ENCODE measurements at places on chromosomes 1 and 21.

DNA sequence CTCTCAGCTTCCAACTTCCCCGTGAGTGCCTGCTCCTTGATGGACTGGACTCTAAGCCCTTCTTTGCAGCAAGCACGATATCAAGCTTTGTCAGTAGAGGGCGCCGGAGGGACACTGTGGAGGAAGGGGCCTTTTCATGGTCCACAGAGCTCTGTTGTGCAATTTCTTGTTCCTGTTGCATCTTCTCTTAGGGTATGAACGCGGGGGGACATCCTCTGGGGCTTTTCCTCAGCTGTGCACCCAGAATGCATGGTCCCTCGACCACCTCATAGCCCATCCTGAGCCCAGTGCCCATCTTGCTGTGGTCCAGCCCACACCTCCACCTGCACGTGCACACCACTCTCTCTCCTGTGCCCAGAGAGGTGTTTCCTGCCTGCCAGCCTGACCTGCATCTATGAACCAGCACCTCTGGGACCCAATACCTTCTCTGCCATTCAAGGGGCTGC lies 556.8 kb downstream of the PTPRU start:
- DNase-seq: peak; percentile 68

- no peak for DNase-seq
These were observed 2.7 kb upstream of the RUNX3 start for GRCh38 chr1:24932725-24933294.

DNA sequence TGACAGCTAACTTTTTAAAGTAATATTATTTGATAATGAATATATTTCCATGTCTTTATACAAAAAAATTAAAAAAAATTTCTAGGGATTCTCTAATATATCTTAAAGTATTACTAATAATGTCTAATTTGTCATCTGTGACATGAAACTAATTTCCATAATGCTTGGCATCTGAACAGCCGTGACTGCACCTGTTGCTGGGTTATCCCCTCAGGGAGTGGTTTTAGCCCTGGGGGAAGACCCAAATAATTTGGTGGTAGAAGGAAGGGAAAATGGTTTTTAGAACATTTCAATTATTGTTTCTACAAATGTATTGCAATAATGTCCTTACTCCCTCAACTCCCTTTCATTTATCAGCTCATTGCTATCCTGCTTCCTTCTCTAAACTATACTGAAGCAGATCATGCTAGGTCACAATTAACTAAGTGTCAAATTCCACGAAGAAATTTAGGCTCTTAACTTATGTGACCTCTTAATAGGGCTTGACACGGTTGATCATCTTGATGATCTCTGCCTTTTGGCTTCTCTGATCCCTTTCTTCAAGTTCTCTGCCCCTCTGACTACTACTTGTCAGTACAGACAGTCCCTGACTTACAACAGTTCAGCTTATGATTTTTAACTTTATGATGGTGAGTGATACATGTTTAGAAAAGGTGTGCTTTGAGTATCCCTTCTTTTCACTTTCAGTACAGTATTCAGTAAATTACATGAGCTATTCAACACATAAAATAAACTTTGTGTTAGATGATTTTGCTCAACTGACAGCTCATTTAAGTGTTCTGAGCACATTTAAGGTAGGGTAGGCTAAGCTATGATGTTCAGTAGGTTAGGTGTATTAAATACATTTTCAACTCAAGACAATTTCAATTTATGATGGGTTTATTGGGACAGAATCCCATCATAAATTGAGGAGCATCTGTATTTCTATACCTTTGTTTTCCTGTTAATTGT lies 26.4 kb upstream of the DPH5 start:
- DNase-seq: no peak

DNA sequence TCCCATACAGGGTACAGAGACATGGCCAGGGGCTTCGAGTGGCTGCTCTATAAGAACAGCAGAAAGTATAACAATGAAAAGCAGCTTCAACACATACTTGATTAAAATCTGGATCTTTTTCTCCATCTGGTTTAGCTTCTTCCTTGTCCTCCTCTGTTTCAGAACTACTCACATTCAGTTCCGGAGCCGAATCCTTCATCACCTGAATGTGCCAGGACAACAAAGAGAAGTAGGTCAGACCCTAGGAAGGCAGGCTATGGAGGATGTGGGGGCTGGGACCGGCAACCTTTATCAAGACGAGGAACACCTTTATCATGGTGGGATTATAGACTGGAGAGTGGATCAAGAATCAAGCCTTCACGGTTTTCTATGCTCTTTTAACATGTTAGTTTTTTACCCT lies 32.2 kb upstream of the RAP1GAP start:
- no peak for DNase-seq

- DNase-seq: no peak
These were observed 9.1 kb downstream of the TOR3A start for GRCh38 chr1:179090923-179091322.

DNA sequence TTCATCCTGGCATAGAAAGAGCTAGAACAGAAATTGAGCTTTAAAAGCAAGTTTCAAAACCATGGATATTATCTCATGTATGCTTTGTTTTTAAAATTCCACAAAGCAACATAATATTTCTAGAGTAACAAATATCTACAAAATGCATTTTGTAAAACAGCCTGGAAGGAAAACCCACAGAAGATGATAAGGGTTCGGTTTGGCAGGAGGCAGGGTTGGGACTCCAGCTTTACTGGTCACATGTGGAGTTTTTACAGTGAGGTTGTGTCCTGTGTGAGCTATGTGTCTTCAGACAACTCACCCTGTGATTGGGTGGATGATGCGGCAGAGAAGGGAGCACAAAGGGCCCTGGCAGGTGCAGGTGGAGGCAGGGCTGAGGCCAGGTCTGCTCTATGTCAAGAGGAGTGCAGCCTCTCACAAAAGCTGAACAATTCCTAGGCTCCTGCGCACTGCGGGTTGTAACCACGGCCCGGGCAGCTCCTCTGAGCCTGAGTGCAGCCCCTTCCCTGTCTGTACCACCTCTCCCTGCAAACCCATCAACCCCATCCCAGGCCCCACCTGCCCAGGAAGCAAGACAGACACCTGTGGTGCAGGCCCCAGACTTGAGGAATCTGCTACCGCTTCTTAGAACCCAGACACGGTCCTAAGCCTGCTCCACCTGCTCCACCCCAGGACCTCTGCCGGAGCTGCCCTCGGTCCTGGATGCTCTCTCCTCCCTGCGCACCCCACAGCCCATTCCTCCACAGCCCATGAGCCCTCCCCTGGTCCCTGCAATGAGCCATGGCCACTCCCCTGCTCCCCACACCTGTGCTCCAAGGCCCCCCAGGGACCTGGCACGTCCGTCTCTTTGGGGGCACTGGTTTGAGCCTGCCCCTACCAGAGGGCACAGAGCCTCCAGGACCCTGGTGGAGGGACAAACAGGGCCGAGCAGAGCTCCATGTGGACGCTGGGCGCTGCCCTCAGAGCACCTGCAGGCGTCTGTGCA lies 2.8 kb upstream of the COL18A1 start:
- DNase-seq: no peak

GRCh38 chr1:205811660-205812059 lies 1.3 kb downstream of the SLC41A1 start:
- no peak for DNase-seq

DNA sequence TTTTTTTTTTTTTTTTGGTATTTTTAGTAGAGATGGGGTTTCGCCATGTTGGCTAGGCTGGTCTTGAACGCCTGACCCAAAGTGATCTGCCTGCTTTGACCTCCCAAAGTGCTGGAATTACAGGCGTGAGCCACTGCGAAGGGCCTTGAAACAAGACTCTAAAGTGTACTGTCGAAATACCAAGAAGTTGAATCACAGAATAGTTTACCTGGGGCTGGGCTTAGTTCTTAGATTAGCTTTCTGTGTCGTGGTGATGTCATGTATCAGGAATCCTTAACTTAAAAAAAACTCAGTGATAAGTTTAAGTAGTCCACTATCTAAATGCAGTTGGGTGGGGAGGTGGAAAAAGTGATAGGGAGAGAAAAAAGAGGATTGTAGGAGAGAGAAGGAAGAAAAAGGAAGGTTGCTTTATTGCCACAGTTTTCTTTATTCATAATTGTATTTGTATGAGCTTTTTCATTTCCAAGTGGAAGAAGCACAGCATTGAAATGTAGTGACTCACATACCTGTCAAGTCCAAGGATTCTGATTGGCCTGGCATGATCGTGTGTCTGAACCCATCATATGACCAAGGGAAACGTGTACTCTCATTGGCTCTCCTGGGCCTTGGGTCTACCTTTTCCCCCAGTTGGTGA lies 13.4 kb downstream of the ITSN1 start:
- no peak for DNase-seq

- DNase-seq: peak; percentile 36
These were observed 164.2 kb upstream of the C1orf21 start for GRCh38 chr1:184222652-184223052.

- no peak for DNase-seq
These were observed 182.0 kb upstream of the C1orf174 start for GRCh38 chr1:4081806-4082711.

- no peak for DNase-seq
These were observed 27.6 kb upstream of the POGK start for GRCh38 chr1:166811691-166812090.

Measured in NCI-H2171 (cell line).